ENCODE measurements at places on chromosomes 13 and 19. TPM values are rescaled to one million over a fixed set of nuclear protein-coding genes. Genes with fewer than 3 reads are reported as not detected.

CDX2 gene
- total RNA-seq: not detected

GRCh38 chr13:43755844-43756243 is 30.9 kb downstream of the ENOX1 start:
- no peak for DNase-seq

DNA sequence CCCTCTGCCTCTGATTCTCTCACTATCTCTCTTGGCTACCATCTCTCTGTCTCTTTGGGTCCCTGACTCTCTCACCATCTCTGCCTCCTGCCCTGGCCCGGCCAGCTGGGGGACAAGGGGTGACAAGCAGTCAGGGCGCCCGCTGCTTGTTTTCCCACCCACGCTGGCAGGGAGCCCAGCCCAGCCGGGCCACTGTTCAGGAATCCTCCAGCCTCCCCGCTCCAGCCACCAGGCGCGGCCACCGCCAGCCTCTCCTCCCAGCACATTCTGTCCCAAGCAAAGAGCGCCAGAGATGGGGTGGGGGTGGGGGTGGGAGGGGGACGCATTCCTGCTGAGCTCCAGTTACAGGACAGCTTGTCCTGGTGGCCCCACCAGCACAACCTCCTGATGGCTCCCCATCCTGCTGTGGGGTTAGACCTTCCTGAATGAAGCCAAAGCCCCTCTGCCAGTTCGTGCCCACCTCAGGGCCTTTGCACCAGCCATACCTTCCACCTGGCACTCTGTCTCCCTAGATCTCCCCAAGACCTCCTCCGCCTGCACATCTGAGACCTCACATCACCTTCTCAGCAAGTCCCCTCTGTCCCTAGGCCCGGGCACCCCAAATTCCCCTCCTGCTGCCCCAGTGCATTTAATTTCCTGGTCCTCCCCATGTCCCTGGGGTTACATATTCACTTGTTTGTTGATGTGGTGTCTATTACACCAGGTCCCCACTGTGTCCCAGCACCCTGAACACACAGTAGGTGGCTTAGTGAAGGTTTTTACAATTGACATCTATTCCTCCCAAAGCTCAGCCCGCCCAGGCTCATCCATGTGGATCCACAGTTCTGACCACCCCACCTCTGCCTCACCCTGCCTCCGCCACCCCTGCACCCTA is 12.5 kb downstream of the ARRDC2 start:
- no peak for DNase-seq

EFNB2 gene
- 62.0 TPM for total RNA-seq
